ENCODE measurements at places on chromosomes 5 and 9.

- no peak for DNase-seq
These were observed 58.0 kb upstream of the SYNPO start for GRCh38 chr5:150582241-150583109.

- no peak for DNase-seq
These were observed 12.4 kb downstream of the ADAMTS2 start for GRCh38 chr5:179332741-179333290.

DNA sequence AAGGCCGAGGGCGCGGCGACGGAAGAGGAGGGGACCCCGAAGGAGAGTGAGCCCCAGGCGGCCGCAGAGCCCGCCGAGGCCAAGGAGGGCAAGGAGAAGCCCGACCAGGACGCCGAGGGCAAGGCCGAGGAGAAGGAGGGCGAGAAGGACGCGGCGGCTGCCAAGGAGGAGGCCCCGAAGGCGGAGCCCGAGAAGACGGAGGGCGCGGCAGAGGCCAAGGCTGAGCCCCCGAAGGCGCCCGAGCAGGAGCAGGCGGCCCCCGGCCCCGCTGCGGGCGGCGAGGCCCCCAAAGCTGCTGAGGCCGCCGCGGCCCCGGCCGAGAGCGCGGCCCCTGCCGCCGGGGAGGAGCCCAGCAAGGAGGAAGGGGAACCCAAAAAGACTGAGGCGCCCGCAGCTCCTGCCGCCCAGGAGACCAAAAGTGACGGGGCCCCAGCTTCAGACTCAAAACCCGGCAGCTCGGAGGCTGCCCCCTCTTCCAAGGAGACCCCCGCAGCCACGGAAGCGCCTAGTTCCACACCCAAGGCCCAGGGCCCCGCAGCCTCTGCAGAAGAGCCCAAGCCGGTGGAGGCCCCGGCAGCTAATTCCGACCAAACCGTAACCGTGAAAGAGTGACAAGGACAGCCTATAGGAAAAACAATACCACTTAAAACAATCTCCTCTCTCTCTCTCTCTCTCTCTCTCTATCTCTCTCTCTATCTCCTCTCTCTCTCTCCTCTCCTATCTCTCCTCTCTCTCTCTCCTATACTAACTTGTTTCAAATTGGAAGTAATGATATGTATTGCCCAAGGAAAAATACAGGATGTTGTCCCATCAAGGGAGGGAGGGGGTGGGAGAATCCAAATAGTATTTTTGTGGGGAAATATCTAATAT, 58.1 kb downstream of the BASP1 start:
- DNase-seq = no peak

- no peak for DNase-seq
These were observed 681 bp downstream of the PPWD1 start for GRCh38 chr5:65563777-65564176.

- DNase-seq = no peak
These were observed 754.7 kb upstream of the CDH6 start for GRCh38 chr5:30438785-30439184.

GRCh38 chr9:130179331-130179907, 7.2 kb downstream of the NCS1 start:
- no peak for DNase-seq

- DNase-seq = no peak
These were observed 374.6 kb downstream of the OSTF1 start for GRCh38 chr9:75462866-75463265.

GRCh38 chr5:116912221-116912620, 337.6 kb upstream of the SEMA6A start:
- DNase-seq = no peak

DNA sequence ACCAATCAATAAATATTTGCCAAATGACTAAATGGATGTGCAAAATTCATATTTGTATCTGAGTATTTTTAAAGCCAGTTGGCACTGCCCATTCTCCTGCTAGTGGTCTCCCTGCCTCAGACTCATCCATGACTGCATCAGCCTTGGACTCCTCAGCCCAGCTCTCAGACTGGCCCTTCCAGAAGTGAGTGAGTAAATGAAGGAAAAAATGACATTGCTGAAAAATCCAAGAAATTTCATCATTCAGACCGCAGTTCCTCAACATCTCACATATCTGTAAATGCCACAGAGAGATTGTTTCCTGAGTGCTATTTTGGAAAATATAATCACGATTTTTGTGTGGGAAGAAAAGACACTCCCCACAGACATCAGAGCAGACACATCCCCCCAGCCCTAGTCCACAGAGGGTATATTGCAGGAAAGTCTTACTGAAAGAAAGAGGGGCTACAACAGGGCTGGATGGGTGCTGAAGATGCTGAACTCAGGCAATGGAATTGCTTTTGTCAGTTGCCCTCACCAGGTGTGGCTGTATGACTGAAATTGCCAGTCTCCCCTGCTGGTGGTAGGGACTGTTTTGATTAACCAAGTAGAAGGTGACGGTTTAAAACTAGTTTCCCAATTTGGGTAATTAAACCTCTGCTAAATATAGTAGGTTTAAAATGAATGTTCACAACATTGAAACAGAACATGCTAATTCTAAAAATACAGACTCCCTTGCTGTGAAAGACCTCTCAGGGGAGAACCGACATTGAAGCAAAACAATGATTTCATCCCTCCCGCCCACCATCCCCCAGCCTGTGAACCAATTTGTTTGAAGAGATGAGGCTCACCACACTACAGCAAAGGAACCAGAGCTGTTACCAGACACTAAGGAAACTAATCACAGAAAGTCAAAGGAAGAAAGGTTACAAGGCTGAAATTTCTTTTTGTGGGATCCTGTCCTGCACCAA, 158.8 kb downstream of the DEPDC1B start:
- DNase-seq = peak; percentile 61

- DNase-seq = no peak
These were observed 359.3 kb downstream of the SH3GL2 start for GRCh38 chr9:17938035-17938655.

- no peak for DNase-seq
These were observed 12.8 kb upstream of the NDFIP1 start for GRCh38 chr5:142095651-142096330.

Data from smooth muscle cell of the brain vasculature (primary cell).